HAP-1 (cell line): ENCODE measurements at places on chromosomes 5 and 9.
A peak's percentile ranks its signal among the peaks of the same experiment; 100 is the strongest.

DNA sequence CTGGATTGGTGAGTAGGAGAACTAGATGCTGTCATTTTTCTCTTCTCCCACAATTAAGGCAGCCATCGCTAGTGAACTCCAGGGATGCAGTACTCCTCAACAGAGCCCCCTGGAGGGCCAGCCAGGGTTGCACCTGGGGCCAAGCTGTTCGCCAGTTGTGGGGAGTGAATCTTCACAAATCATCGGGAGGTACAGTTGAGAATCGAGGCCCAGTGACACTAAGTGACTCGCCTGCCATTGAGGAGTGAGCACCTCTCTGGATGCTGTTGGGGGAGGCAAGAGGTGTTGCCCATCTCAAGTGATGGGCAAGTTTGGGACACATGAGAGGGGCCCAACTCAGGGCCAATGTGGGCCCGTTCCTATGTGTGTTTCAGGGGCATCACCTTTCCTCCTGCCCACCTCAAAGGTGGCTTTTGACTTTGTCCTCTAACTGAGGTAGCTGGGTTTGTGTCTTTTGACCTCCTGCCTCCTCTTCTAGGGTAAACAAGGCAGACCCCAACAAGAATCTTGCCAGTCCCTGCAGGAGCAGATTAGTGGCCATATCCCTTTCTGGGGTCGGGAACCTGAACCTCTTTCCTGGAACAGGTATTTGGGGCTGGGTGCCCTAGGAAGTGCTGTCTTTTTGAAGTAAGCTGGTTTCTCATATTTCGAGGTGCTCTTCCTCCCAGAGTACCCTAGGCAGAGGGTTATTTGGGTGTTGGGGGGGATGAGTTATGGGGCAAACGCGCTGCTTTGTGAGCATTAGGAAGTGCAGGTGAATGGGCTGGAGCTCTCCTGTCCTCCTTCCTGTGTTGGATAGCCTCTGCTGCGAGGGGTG is 181.2 kb downstream of the MACROH2A1 start:
- DNase-seq = peak; percentile 48

- no peak for DNase-seq
Measured at GRCh38 chr9:27471366-27471765, 52.7 kb upstream of the IFNK start.

DNA sequence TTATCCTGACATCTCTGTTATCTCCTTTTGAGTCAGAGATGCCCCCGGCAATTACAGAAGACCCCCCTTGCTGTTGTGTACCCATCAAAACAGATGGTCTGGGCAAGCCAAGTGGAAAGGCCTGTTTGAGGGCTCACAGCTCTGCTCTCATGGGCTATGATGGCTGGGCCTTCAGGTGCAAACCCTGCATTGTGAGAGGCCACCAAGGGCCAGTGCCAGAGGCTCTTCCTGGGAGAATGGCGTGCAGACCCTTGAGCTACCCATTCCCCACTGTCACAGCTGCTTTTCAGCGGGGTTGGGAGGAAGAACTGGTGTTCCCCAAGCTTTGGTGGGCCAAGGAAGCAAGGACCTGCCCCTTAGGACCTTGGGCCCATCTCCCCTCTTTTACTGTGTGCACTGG is 174.7 kb upstream of the PPP1R26 start:
- DNase-seq = no peak

GRCh38 chr9:90860826-90861225 is 59.2 kb downstream of the SYK start:
- DNase-seq = no peak

DNA sequence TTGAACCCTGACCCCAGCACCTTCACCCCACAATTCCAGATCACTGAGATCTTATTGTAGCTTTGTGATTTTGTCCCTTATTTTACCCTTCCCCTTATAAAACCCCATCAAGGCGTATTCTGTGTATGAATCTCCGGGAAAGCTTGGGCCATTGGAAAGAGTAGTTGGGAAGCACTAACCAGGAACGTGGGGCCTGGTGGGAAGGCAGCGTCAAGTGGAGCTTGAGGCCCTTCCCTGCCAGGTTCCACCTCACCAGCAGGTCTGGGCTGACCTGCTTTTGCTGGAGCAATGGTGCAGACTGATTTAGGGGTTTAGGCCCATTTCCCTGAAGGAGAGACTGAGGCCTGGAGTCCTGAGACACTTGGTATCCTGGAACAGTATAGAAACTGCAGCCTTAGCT is 9.3 kb downstream of the PHF2 start:
- no peak for DNase-seq

- DNase-seq = no peak
Measured at GRCh38 chr9:88746029-88746742, 211.2 kb downstream of the NXNL2 start.

- no peak for DNase-seq
Measured at GRCh38 chr9:94687451-94687850, 39.0 kb upstream of the AOPEP start.

GRCh38 chr5:56900858-56901578 is 8.4 kb upstream of the SETD9 start:
- DNase-seq = peak; percentile 50

DNA sequence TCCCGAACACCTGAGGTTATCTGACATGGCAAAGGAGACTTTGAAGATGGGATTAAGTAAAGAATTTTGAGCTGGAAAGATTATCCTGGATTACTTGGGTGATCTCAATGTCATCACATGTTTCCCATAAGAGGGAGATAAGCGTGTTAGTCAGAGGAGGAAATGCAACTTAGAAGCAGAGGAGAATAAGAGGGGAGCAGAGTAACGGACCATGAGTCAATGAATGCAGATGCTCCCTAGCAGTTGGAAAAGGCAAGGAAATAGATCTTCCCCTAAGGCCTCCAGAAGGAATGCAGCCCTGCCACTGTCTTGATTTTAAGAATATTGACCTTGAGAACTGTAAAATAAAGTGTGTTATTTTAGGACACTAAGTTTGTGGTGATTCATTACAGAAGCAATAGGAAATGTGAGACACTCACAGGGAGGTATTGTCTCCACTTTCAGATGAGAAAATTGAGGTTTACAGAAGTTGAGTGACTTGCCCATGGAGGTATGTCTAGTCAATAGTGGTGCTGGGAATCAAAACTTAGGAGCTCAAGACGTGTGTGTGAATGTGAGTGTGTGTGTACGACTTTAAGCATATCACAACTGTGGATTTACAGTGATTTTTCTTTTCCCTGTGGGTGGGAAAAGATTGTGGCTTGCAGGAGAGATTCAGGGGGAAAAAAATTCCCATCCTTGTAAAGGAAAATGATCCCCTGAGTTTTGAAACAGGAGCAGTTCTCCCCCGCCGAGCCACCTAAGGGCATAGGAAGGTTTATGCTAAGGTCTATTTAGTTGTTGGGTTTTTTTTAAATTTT is 125.3 kb downstream of the TRIM32 start:
- DNase-seq = no peak

GRCh38 chr5:17309462-17309861 is 92.0 kb downstream of the BASP1 start:
- no peak for DNase-seq

DNA sequence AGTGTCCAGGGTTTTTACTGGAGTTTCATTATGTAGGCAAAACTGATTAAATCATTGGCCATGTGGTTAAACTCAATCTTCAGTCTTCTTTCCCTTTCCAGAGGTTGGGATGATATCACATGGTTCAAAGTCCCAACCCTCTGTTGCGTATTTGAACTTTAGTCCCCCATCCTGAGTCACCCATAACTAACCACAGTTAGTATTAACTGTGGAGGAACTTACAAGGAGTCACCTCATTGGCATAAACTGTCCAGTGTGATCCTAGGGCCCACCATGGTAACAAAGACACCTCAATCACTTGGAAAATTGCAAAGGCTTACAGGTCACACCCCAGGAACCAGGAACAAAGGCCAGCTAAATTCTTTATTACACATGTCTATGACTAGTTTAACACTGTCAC is 188.5 kb downstream of the COX7C start:
- no peak for DNase-seq

GRCh38 chr5:109654455-109654854 is 35.3 kb upstream of the MAN2A1 start:
- no peak for DNase-seq

- no peak for DNase-seq
Measured at GRCh38 chr5:127944125-127944524, 139.4 kb upstream of the SLC12A2 start.

DNA sequence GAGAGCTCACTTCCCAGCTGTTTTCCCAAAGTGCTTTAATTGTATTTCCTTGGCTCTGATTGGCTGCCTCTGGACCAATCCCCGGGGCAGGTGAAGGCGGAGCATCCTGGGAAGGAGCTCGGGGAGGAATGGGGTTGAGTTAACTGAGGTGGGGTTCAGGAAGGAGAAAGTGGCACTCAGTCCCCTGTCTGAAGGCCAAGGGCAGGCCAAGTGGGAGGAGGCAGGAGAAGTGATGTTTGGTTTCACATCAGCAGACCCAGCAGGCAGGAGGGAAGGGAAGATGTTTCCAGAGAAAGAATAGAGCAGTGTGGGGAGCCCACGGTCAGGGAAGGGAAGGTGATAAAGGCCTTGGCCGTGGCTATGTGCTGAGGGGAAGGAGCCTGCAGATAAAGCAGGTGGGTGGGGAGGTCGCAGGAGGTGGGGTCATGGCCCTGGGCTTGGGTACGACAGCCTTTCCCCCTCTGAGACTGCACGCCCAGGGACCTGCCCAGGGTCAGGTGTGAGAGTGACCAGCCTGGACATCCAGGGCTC is 3.1 kb downstream of the TSPAN17 start:
- DNase-seq = no peak

DNA sequence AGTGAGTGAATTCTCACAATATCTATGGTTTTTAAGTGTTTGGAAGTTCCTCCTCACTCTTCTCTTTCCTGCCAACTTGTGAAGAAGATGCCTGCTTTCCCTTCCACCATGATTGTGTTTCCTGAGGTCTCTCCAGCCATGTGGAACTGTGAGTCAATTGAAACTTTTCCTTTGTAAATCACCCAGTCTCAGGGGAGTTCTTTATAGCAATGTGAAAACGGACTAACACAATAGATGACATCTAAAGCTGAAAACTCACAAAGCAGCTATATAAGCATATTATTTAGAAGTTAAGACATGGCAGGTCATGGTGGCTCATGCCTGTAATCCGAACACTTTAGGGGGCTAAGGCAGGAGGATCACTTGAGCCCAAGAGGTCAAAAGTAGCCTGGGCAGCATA is 130.2 kb downstream of the ARRDC3 start:
- no peak for DNase-seq

GRCh38 chr5:125508225-125508624 is 761.8 kb upstream of the ZNF608 start:
- no peak for DNase-seq

DNA sequence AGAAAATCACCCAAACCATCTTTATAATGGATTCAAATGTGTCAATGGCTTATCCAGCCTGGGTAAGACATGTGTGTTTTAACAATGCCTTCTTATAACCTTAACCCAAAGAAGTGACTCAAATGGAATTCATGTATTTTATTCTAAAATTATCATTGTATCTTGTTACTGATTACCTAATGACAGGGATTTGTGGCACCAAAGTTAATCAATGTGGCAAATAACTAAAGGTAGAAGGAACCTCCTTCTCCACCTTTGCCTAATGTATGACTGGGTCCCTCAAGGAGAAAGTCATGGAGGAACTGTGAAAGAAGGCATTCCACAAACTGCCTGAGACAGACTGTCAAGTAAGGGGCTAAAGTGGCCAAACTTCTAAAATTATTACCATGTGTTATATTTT is 84.4 kb upstream of the ITGA1 start:
- no peak for DNase-seq

GRCh38 chr9:38094165-38094564 is 25.1 kb upstream of the SHB start:
- no peak for DNase-seq

DNA sequence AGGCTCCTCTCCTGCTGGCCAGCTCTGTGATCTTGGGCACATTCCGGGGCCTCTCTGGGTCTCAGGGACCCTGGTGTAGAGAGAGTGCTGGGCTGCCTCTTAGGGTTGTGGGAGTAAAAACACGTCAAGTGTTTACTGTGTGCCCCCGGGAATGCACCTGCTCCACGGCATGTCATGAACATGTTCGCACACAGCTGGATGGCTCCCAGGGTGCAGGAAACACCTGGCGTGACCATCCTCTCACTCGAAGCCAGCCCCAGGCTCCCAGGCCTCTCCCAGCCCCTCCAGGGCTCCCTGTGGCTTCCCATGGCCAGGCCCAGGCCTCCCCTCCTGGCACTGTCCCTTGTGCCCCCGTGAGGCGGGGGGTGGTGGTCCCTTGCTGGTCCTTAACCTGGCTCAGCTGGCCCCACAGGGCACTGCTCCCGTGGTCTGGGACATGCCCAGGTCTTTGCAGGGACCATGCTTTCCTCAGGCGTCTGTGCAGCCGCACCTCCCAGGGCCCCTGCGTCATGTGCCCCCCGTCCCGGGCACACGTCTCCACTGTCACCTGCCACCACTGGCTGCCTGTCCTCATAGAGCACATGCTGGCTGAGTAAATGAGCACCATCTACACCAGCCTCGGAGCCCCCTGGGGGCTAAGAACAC is 44.9 kb downstream of the SLC6A3 start:
- DNase-seq = no peak

DNA sequence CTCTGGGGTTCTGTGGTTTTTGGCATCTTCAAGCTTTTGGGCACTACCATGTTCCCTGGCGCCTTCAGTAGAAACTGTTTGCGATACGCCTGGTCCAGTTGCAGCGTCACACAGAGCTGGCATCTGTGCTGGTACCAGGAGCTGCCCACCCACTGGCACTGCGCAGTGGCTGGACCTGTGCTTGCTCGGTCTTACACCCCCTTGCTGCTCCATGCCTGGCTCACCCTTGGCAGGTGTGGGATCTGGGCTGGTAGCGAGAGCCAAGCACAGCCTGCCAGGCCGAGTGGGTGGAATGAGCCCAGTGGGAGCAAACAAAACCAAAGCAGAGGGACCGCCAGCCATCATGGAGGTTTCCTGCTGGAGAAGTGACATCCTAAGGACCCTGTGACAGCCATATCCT is 170.2 kb upstream of the IRX2 start:
- DNase-seq = no peak

GRCh38 chr5:57437976-57438805 is 44.4 kb downstream of the ACTBL2 start:
- DNase-seq = no peak

GRCh38 chr5:142145106-142145900 is 36.7 kb downstream of the NDFIP1 start:
- DNase-seq = peak; percentile 49

- DNase-seq = no peak
Measured at GRCh38 chr9:120184266-120184665, 395.7 kb downstream of the CDK5RAP2 start.

DNA sequence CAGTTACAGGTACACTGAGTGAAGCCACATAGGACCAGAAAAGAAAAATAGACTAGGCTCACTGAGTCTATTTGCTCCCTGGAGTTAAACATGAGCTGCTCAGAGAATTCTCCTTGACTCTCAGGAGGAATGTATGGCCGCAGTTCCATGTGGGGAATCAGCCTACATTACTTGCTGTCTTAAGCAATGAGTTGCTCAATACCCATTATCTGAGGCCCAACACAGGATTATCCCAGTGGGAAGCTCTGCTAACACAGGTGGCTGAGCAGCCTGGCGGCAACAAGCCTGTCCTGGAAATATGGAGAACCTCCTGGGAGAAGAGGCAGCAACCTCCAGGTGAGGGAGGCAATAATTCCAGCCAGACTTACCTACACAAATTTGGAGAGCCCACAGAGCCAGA is 177.5 kb upstream of the NREP start:
- DNase-seq = no peak

- no peak for DNase-seq
Measured at GRCh38 chr5:78496373-78496772, 136.0 kb downstream of the SCAMP1 start.

GRCh38 chr9:2758162-2758897 is 41.0 kb downstream of the KCNV2 start:
- no peak for DNase-seq

- no peak for DNase-seq
Measured at GRCh38 chr5:52502460-52502999, 285.2 kb upstream of the ITGA1 start.
